ENCODE measurements at places on chromosomes 7 and 10.

DNA sequence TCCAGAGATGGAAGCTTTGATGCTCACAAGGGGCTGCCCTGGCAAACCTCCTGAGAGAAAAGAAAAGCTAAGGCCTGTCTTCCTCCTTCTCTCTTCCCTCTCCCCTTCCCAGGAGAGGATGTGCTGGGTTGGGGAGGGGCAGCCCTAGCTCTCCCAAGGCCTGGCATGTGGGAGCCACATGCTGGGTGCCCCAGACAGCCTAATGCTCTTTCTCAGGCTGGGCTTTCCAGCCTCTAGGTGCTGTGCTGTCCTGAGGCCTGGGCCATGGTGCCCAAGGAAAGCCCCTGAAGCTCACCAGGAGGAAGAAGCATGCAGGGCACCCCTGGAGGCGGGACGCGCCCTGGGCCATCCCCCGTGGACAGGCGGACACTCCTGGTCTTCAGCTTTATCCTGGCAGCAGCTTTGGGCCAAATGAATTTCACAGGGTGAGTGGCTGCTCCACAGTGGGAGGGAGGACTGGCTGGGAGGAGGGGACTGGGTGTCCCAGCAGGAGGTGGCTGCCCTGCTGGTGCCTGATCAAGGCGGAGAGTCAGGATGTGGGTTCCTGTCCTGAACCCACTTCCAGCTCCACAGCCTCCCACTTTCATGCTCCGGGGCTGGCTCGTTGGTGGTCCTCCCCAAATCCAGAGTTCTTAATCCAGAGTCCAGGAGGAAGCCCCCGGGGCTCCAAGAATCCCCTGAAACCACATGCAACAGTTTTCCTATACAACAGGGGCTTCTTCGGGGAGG is 1.7 kb downstream of the CPA5 start:
- DNase-seq = no peak

DNA sequence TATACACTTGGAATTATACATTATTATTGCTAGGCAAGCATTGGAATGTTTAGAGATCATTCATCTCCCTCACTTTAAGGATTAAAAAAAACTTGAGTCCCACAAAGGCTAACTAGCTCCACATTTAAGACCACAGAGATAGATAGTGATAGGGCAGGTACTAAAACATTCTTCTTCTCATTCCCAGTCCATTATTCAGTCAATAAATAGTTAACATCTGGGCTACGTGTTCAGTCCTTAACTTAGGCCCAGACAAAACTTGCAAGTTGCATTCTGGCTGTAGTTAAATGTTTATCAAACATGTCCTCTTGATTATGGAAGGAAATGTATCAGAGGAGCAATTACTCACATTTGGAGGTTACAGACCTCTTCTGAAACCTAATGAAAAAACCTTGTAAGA is 2.4 kb downstream of the GNG11 start:
- DNase-seq = no peak

DNA sequence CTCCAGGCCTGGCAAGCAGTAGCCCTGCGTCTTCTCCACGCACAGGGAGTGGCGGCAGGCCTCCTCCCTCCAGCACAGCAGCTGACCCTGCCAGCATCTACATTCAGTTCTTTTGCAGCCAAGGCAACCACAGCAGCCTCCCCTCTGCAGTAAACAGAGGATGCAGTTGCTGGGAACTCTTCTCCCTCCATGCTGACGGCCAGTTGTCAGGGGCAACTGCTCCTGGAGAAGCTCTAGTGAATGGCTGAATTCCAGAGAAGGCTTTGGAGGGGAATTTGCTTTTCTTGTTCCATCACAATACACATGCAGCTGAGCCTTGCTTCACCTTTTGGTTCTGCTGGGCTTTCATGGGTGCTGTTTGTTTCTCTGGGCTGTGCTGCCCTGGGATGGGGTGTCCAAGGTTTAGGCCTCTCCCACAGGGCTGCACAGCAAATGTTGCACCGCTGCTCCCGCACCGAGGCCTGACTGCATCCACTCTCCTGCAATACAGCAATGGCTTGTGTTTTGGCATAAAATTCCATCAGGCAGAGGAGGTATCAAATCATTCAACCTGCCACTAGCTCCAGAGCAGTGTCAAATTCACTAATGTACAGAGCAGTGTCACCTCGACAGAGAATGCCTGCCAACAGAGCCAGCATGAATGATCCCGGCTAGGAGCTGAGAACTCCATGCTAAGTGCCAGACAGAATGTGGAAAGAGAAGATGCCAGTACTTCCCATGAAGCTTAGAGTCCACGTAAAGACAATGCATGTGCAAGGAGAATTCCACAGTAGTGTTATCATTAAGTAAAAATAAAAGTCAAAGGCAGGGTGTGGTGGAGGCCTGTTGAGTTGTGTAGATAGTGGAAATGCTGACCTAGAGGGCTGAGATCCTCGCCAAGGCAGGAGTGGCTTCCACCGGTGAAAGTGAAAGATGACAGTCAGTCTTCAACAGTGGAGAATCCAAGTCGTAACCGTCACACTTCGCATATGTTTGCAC is 399.6 kb downstream of the DPP6 start:
- no peak for DNase-seq

DNA sequence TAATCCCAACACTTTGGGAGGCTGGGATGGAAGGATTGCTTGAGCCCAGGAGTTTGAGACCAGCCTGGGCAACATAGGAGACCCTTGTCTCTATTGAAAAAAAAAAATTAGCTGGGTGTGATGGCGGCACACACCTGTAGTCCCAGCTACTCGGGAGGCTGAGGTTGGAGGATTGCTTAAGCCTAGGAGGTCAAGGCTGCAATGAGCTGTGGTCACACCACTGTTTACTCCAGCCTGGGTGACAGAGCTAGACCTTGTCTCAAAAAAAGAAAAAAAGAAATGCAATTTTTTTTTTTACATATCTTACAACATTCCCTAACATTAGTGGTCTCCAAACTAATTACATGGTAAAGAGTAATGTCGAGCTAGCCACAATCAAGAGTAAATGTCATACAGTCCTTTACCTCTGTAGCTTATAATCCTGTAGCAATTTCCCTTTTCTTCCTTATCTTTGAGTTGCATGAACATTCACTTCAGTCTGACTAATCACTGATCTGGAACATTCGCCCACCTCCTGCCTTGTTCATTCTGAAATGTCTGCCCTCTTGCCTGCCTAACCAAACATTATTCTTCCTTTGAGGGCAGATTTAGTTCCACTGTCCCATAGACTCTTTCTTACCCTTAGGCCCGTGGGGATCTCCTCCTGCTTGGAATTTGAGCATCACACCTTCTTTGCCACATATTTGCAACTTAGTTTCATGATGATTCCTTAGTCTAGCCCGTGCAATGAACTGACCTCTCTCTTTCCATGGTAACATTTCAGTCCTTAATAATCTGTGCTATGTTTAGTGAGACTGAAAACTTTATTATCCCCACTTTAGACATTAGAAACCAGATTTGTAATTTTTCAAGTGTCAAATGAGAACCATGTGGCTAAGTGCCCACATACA is 4.8 kb upstream of the VCL start:
- peak; percentile 35 for DNase-seq

DNA sequence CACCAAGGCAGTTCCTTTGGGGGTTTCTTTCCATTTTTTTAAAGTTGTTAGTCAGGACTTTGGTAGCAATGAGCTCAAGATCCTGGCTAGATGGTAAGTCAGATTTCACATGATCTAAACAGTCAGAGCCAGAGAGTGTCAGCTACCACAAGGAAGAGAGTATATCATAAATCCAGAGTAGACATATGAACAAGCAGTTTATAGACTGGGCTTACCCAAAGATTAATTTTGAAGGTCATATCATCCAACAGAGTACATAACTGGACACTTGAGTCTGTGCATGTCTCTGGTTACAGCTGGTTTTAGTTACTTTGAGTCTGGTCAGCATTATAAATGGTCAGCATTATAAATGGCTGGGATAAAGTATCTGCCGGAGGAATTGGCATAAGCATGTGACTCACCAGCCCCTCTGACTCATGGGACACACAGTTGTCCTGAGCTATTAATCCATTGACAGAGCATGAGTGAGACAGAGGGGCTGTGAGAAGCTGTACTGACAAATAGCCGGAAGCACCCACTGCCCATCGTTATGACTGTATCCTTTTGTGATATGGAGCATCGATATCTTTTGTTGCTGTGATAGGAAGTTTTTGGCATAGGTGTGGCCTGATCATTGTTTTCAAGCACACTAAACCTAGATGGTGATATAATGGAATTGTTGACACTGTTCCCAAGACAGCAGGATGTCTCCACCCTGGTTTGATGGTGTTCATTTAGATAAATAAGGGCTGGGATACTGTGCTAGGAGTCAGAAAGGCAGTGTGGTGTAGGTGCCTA is 19.3 kb downstream of the PPP1R3C start:
- peak; percentile 93 for DNase-seq

GRCh38 chr10:116260599-116260998 is 12.4 kb downstream of the GFRA1 start:
- no peak for DNase-seq

- DNase-seq = no peak
These were observed 3.4 kb upstream of the CEP41 start for GRCh38 chr7:130444234-130444633.
